Lung (tissue), 17 donors: ENCODE measurements at places on chromosomes 7 and 10. TPM values are rescaled to one million over a fixed set of nuclear protein-coding genes. Genes with fewer than 3 reads are reported as not detected.

GRCh38 chr10:22344249-22344648 is 1.0 kb upstream of the SPAG6 start:
- no peaks in the 10 kb centered on the region for H3K4me1 ChIP-seq
- no peaks in the 10 kb centered on the region for H3K36me3 ChIP-seq
- DNase-seq = peak; percentile 42
- peaks cover 8% of the 10 kb centered on the region for H3K27me3 ChIP-seq
- H3K4me3 ChIP-seq = no peak overlapping the region
- no peak overlapping the region for H3K27ac ChIP-seq

DNA sequence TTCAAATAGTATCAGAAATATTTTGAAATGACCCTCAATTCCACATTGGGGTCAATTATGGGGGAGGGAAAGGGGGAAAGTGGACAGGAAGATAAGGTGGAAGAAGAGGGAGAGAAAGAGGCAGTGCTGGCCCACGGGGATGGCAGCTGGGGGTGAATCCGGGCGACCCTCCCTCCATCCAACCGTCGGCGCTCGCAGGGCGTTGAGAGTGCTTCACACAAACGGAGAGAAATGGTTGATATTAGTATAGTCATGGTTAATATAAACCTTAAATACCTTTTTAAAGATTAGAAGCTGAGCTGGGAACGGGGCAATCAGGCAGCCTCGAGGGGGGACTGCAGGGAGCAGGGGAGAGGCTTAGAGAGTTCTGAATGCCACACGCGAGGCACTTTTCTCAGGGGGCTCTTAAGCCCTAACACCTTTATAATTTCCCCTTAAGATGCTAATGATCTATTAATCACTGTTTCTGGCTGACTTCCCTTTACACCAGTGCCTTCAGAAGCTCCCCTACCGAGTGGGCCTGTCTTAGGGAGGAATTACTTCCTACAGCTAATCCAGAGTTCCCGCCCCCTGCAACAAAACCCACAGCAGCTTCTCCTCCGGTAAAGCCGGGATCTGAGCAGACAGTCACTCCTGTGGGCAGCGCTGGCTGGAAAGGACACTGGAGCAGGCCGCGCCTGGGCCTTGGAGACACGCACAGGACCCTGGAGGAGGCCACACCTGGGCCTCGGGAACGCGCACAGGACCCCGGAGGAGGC is 39.5 kb downstream of the PRKAG2 start:
- peak; percentile 55 for DNase-seq
- H3K4me3 ChIP-seq = no peak overlapping the region
- H3K36me3 ChIP-seq = no peaks in the 10 kb centered on the region
- peaks cover 4% of the 10 kb centered on the region for H3K4me1 ChIP-seq
- no peaks in the 10 kb centered on the region for H3K27me3 ChIP-seq
- no peak overlapping the region for H3K27ac ChIP-seq

GRCh38 chr7:135717693-135718092 is 10.3 kb downstream of the SLC13A4 start:
- DNase-seq = no peak
- H3K36me3 ChIP-seq = no peaks in the 10 kb centered on the region
- H3K27me3 ChIP-seq = no peaks in the 10 kb centered on the region
- no peak overlapping the region for H3K27ac ChIP-seq

- no peak overlapping the region for H3K27ac ChIP-seq
- H3K4me1 ChIP-seq = no peaks in the 10 kb centered on the region
- H3K4me3 ChIP-seq = no peak overlapping the region
- DNase-seq = no peak
- no peaks in the 10 kb centered on the region for H3K36me3 ChIP-seq
Observed at GRCh38 chr7:77565917-77566316, 28.8 kb downstream of the PTPN12 start.

DNA sequence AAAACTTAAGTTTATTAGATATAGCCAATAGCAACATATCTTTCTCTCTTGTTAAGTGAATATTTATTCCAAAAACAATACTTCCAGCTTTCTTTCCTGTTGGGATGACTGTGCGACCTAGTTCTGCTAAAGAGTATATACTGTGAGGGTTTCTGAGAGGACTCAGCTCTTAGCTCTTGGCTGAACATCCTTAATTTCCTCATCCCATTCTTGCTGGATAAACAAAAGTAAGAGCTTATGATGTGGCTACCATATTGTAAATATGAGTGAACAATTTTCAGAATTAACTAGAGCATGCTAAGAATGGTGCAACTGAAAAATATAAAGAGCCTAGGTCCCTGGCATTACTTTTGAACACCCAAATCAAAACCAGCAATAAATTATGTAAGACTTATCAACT is 279.5 kb upstream of the GNAI1 start:
- no peak overlapping the region for H3K4me3 ChIP-seq
- no peak for DNase-seq
- no peak overlapping the region for H3K27ac ChIP-seq
- no peaks in the 10 kb centered on the region for H3K27me3 ChIP-seq

DNA sequence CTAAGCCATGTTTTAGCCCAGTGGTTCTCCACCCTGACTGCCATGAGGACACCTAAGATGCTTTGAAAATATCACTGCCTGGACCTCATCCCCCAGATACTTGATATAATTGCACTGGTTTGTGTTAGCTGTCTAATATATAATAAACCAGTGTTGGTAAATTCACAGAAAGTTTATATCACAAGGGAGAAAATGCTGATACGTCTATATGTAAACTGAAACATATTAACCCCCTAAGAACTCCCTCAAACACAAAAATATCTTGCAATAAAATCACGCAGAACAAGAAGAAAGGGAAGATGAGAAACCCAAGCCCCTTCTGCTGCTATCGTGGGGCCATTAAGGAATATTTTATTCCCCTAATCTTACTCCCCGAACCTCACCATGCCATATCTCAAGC is 8.2 kb downstream of the IMMP2L start:
- peaks cover 12% of the 10 kb centered on the region for H3K36me3 ChIP-seq
- no peaks in the 10 kb centered on the region for H3K27me3 ChIP-seq

DNA sequence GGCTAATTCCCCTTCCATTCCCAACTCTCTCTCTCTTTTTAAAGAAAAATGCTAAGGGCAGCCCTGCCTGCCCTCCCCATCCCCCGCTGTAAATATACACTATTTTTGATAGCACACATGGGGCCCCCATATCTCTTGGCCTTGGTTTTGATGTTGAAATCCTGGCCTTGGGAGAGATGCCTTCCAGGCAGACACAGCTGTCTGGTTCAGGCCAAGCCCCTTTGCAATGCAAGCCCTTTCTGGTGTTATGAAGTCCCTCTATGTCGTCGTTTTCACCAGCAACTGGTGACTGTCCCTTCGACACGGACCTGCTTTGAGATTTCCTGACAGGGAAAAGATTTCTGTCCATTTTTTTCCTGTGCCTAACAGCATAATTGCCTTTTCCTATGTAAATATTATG is 3.0 kb downstream of the ADRA2A start:
- peaks cover 15% of the 10 kb centered on the region for H3K4me1 ChIP-seq
- no peak overlapping the region for H3K4me3 ChIP-seq
- H3K27me3 ChIP-seq = peaks cover 4% of the 10 kb centered on the region

DNA sequence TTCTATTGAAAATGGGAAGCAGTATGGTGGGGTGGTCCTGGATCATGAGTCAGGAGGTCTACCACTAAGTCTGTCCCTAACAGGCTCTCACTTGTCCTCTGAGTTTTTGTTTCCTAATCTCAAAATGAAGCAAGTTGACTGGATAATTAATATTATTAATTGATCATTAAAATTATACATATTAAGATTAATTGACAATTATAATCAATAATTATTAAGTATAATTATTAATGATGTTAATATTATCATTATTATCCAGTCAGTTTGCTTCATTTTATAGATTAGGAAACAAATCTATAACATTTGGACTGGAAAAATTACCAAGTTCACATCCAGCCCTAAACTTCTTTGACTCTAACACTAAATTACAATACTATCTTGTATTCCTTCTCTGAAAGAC is 174.2 kb upstream of the KMT2E start:
- DNase-seq = no peak
- no peak overlapping the region for H3K4me3 ChIP-seq
- no peaks in the 10 kb centered on the region for H3K36me3 ChIP-seq
- H3K4me1 ChIP-seq = no peaks in the 10 kb centered on the region

- H3K4me1 ChIP-seq = peaks cover 16% of the 10 kb centered on the region
- H3K36me3 ChIP-seq = no peaks in the 10 kb centered on the region
- H3K27me3 ChIP-seq = no peaks in the 10 kb centered on the region
- DNase-seq = peak; percentile 35
Observed at GRCh38 chr10:6741541-6741941, 161.5 kb upstream of the PRKCQ start.

Gene RSPH10B2
- 1.4 TPM for polyA plus RNA-seq
